Inflammatory macrophage (primary cell): ENCODE measurements at places on chromosomes 7 and 10.
A peak's percentile ranks its signal among the peaks of the same experiment; 100 is the strongest.

DNA sequence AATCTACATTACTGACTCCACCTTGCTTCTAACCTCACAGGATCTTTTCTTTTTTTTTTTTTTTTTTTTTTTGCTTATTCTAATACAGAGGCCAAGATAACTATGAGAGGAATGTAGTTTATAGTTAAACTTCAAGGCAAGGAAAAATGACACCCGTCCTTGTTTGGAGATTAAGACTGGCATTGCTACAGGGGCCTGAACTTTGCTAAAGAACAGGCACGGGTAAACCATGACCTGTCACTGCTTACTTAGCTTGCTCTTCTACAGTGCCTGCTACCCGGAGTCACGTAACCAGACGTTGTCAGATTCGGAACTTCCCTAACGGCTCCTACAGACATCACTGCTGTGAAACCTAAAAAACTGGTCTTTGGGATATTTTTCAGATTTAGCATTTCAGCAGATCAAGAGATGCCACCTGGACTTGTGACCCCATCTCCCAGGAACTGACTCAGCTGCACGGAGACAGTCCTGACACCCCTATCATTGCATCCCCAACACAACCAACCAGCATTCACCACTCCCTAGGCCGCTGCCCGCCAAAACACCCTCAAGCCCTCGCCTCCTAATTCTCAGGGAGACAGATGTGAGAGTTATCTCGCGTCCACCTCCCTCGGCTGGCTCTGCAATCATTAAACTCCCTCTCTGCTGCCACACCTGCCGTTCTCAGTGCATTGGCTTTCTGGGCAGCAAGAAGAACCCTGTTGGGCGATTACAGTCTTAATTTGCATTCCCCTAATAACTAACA is 27.5 kb downstream of the MAD1L1 start:
- no peak for DNase-seq

DNA sequence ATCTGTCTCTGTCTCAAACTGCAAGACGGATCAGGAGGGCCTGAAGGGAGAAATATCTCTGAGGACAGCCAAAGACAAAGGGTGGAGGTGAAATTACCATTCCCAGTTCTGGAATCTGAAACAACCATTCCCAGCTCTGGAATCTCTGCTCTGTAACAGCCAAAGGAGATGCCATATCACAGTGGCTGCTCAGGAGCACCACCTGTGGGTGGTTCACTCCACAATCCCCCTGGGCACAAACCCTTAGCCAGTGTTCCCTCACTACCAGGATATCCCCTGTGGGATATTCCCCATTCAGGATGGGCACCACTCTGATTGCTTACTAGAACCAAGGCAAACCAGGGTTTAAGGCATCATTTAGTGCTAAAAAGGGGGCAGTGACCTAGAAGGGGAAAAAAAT is 199.0 kb downstream of the HTR7 start:
- no peak for DNase-seq

DNA sequence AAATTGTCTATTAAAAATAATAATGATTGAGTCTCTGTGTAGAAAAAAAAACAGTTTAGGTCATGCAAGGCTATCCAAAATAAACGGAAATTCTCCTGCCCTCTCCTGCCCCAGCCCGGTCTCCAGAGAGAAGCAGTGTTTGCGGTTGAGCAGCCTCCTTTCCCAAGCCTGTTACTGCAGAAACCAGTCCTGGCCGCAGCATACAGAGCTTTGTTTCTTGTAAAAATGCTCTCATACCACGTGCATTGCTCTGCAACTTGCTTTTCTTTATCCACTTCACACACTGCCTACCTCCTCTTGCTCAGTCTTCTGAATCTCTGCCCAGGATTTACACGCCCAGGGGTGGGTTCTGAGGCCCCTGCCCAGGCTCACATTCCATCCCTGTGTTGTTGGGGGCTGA is 34.4 kb upstream of the CUL1 start:
- no peak for DNase-seq

GRCh38 chr10:100781145-100781665 is 35.8 kb downstream of the PAX2 start:
- DNase-seq = no peak

DNA sequence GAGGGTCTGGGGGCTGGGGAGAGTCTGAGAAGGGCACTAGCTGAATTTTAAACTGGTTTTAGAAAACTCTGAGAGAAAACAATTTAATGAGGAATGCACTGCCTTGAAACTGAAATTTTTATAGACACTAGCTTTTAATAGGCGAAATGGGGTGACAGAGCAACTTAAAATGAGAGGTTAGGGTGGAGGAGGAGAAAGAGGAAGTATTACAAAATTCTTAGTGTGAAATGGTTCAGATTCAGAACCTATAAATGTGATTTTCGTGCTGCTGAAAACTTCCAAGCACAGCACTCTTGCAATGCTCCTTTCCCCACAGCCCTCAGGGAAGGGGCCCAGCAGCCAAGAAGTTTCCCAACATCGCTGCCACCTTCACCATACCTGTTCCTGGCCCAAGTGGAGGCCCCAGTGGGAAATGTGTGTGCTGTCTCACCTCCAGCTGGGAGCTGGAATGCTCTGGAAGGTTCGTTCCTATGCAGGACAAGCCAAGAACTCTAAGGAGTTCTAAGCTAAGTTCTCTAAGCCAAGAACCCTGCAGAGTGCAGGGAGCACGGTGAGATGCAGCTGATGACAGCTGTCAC is 60.0 kb downstream of the ATXN7L1 start:
- DNase-seq = peak; percentile 52

- no peak for DNase-seq
These were observed 20.9 kb downstream of the ANKRD22 start for GRCh38 chr10:88830643-88831268.

DNA sequence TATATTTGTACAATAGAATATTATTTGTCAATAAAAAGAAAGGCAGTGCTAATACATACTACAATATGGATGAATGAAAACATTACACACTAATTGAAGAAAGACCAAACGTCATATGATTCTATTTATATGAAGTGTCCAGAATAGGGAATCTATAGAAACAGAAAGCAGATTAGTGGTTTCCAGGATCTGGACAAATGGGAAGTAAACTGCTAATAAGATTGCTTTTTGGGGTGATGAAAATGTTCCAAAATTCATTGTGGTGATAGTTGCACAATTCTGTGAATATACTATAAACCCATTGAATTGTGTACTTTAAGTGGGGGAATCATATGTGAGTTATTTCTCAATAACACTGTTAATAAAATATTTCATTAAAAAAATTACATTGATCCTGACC is 78.2 kb upstream of the IFRD1 start:
- DNase-seq = peak; percentile 22

DNA sequence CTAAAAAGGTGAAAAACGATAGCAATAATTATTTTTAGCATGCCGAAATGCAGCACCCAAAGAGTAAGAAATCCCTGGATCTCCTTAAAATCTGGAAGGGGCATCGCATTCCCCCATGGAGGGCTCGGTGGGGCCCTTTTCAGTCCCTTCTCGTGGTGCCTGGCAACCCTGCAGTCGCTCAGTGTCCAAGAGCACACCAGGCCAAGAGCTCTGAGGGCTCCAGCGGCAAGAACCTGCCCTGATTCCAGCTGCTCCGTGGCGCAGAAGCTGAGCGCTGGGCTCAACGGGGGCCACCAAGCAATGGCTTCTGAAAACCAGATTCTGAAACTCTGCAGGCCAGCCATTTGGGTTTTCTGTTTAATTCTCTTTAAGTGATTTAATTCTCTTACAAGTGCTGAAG is 131.2 kb downstream of the PRKAG2 start:
- no peak for DNase-seq

DNA sequence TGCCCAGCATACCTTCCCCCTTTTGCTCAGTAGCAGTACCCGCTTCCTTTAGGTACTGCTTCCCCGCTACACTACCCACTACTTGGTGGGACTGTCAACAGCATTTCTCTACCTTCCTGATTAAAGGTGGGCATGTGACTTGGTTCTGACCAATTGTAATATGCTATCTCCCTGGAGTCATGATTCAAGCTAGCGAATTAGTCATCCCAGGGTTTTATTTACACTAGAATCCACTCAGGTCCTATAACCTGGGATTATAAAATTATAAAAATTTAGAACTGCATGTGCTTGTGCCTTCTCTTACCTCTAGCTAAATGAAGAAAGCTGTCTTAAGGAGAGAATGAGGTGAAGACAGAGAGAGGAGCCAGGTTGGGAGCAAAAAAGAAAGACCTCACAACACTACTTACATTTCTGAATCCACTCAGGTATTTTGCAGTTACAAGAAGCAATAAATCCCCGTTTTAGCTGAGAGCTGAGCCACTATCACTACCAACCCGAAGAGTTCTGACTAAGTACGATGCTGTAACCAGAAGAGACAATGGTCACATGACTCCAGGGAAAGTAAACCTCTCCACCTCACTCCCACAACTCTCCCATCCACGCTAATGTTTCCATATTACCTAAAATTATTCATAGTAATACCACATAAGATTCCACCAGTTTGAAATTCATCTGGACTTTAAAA is 9.7 kb downstream of the GBX1 start:
- DNase-seq = no peak

- DNase-seq = peak; percentile 35
These were observed 20.9 kb upstream of the CYP26C1 start for GRCh38 chr10:93039721-93040120.

- DNase-seq = no peak
These were observed 56.6 kb upstream of the LAMB1 start for GRCh38 chr7:108059526-108059925.

GRCh38 chr10:59006511-59007306 is 169.7 kb upstream of the PHYHIPL start:
- DNase-seq = no peak

DNA sequence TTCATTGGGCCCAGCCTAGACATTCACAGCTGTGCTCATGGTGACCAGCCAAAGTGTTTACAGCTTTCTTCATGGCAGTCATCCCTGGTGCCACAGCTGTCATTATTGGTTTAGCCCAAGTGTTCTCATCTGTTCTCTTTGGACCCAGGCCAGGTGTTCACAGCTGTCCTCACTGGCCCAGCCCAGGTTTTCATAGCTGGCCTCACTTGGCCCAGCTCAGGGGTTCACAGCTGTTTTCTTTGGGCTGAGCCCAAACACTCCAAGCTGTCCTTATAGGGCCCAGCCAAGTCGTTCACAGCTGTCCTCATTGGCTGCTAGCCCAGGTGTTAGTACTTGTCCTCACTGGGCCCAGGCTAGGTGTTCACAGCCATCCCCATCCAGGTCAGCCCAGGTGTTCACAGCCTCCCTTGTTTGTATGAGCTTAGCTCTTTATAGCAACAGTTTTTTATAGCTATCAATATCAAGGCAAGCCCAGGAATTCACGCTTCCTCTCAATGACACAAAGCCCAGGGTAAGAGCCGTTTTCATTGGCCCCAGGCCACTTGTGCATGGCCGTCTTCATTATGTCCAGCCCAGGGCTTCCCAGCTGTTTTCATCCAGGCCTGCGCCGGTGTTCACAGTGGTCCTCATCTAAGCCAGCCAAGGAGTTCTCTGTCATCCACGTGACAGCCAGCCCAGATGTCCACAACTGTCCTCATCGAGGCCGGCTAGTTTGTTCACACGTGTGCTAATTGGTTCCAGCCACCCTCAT is 11.6 kb downstream of the FRG2B start:
- DNase-seq = no peak

DNA sequence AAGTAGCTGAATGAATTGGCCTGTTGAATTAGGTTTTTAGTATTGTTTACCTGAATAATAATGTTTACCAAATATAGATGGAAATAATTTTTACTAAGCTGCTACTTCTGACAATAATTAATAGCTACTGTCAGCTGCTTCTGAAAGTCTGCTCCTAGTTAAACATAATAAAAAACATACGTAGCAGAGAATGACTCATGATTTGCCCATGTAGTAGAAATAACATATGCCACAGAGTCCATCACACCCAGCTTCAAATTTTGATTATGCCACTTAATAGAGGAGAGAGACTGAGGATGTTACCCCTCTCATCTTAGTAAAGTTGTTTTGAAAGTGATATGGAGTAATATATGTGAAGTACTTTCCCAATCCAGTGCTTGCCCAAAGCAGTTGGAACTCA is 57.6 kb upstream of the MDFIC start:
- no peak for DNase-seq

DNA sequence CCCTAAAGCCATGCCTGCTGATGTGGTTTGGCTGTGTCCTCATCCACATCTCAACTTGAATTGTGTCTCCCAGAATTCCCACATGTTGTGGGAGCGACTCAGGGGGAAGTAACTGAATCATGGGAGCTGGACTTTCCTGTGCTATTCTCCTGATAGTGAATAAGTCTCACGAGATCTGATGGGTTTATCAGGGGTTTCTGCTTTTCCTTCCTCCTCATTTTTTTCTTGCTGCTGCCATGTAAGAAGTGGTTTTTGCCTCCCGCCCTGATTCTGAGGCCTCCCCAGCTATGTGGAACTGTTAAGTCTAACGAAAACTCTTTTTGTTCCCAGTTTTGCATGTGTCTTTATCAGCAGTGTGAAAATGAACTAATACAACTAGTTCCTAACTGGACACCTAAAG is 11.8 kb downstream of the MACROH2A2 start:
- peak; percentile 61 for DNase-seq

DNA sequence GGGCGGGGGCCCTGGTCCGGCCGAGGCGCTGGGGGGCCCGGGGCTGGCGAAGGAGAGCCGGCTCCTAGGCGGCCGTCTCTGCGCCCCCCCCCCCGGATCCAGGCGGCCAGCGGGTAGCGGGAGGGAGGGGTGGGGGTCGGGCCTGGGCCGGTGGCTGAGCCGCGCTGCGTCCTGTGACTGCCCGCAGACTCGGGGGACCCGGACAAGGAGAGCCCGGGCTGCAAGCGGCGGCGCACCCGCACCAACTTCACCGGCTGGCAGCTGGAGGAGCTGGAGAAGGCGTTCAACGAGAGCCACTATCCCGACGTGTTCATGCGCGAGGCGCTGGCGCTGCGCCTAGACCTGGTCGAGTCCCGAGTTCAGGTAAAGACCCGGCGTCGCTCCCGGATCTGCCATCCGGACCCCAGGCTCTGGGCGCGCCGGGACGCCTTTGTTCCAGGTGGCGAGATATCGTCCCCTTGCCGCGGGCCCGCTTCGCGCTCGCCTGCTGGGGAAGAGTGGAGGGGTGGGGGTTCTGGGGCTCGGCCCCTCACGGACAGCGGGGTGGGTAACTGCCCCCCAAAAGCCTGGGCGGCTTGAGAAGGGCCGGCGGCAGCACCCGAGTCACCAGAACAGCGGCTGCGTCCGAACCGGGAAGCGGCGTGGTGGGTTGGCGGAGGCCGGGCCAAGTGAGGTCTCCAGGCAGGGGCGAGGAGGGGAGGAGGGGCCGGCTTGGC is 819 bp downstream of the UNCX start:
- no peak for DNase-seq

DNA sequence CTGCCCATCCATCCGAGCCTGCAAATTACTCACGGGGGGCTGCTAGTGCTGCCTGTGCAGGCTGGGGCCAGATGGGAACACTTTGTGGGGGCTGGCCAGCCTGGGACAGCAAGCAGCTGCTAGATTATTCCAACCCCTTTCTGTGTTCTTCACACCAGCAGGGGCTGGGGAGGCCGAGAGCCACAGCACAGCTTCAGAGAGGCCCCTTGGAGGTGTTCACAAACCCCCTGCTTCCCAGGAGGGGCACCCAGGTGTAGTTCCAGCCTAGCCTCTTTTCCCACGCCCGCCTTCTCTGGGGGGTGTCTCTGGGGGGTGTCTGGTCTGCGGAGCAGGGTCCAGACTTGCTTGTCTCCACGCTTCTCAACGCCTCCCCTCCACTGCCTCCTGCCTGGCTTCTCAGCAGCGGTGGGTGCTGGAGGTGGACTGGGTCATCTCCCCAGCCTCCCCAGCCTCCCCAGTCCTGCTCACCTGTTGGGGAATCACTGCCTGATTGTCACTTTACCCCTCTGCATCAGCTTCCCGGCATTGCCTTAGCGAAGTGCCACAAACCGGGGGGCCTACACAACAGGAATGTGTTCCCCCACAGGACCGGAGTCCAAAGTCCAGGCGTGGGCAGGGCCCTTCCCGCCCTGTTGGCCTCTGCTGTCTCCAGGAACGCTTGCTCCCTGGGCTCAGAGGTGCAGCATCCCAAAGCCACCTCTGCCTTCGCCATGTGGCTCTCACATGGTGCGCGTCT is 74.0 kb upstream of the EN2 start:
- no peak for DNase-seq
